Prostate gland (tissue), 2 donors: ENCODE measurements at places on chromosomes 5 and 9.
A peak's percentile ranks its signal among the peaks of the same experiment; 100 is the strongest.

GRCh38 chr9:20563917-20564316, 58.4 kb downstream of the MLLT3 start:
- no peaks in the 10 kb centered on the region for H3K36me3 ChIP-seq
- H3K4me3 ChIP-seq, result no peak overlapping the region
- no peak overlapping the region for H3K27ac ChIP-seq
- H3K27me3 ChIP-seq, result no peaks in the 10 kb centered on the region

DNA sequence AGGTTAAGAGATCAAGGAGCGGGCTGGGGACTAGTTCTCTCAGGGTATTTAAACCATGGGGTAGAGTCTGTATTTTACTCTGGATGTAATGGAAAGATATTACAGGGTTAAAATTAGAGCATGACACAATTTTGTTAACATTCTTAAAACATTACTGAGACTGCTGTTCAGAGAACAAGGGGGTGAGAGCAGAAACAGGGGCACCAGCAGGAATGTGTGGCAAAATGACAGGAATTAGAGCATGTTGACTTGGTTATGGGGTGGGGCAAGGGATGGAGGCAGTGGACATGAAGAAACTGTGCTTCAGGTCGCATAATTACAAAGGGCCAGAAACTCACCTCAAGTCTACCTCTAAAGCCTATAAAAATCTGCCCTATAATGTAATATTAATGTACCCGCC, 75.0 kb downstream of the TMEM232 start:
- no peaks in the 10 kb centered on the region for H3K36me3 ChIP-seq
- H3K4me1 ChIP-seq, result no peaks in the 10 kb centered on the region
- H3K27me3 ChIP-seq, result no peaks in the 10 kb centered on the region
- DNase-seq, result no peak
- H3K4me3 ChIP-seq, result no peak overlapping the region

DNA sequence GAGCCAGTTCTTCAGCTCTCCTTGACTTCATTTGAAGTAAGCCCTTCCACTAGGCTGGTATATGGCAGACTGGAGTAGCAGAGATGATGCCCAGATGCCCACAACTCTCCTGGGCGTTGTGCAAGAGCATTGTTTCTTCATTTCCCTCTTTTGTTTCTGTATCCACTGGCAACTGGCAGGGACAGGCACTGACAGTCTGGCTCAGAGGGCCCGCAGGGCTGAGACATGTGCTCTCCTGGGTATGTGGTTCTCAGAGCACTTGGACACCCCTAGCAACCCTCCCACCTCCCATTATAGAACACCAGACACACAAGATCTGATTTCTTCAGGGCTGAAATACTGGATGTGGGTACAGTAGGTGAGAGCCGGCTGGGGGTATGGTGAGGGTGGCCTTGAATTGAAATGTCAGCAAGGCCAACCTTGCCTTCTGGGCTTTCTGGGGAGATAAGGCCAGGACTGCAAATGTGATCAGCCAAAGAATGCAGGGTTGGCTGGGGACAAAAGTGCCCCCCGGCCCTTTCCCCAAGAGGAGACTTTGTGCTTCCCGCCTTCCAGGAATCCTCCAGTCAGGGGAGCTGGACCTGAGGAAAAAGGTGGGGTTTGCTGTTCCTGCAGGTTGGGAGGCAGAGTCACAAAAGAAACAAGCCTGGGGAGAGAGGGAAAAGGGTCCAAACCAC, 28.6 kb upstream of the CTNNA1 start:
- peaks cover 11% of the 10 kb centered on the region for H3K4me1 ChIP-seq
- H3K27ac ChIP-seq, result peak overlapping the region; percentile 87

DNA sequence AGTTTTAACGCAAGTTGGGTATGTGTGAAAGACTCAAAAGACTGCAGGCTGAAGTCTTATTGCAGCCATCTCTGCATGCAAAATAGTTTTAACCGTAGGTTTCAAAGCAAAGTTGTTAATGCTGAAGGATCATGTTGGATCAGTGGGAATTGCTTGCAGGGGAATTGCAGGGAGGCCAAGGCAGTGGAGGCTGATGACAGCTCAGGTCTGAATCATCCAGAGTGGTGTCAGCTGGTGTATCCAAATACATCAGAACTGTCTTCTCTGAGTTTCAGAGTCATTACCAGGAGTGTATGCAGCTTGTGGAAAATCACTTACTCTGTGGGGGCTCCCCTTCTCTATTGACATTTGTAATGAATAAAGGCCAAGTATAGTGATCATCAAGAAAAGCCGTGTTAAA, 435.7 kb downstream of the SH3GL2 start:
- H3K27me3 ChIP-seq, result no peaks in the 10 kb centered on the region
- H3K27ac ChIP-seq, result no peak overlapping the region
- no peak overlapping the region for H3K4me3 ChIP-seq

- H3K27me3 ChIP-seq, result peaks cover 4% of the 10 kb centered on the region
- no peaks in the 10 kb centered on the region for H3K4me1 ChIP-seq
- DNase-seq, result no peak
- no peaks in the 10 kb centered on the region for H3K36me3 ChIP-seq
- no peak overlapping the region for H3K4me3 ChIP-seq
These were observed 26.1 kb upstream of the FCN1 start for GRCh38 chr9:134943836-134944235.

DNA sequence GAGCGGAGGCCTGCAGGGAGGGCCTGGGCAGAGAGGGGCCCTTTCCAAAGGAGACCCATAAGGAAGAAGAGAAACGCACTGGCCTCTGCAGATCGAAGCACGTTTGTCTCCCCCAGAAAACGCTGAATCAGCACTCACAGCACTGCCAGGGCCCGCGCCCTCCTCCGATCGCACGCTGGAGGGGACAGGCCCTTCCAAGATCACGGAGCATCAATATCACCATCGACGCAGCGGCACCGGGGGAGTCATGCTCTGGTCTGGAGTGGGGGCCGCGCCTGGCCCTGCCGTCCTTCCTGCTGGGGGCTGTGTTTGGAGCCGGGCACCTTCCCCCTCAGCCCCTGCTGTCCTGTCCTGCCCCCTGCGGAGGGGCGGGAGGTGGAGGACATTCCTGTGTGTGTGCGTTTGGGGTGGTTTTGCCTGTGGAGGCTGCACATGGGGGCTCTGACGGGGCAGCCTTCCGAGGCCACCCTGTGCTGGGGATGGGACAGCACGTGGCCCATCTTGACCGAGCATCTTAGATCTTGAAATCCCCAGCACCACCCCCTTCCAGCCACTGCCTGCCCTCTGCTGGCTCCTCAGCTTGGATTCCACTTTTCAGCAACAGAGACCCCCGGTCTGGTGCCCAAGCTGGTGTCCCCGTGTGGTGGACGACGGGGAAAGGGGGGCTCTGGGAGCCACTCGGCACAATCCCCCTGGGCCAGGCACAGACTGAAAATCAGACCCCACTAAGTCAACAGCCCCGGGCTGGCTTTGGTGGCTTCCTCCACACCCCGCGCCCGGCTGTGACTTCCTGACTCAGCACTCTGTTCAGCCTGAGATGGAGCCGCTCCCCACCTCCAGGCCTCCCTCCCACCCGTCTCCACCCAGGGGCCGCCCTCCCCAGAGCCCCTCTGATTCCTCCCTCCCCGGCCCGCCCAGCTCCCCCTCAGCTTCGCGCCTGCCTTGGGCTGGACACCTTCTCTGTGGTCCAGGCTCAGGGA, 8.3 kb downstream of the TMEM250 start:
- peak overlapping the region; percentile 21 for H3K27ac ChIP-seq
- H3K4me1 ChIP-seq, result peaks cover 10% of the 10 kb centered on the region
- H3K27me3 ChIP-seq, result no peaks in the 10 kb centered on the region
- peak overlapping the region; percentile 11 for H3K4me3 ChIP-seq

GRCh38 chr9:38440516-38440915, 16.3 kb upstream of the IGFBPL1 start:
- H3K27ac ChIP-seq, result no peak overlapping the region
- H3K36me3 ChIP-seq, result no peaks in the 10 kb centered on the region
- H3K27me3 ChIP-seq, result no peaks in the 10 kb centered on the region
- DNase-seq, result no peak

- H3K36me3 ChIP-seq, result no peaks in the 10 kb centered on the region
- no peaks in the 10 kb centered on the region for H3K4me1 ChIP-seq
- no peak overlapping the region for H3K27ac ChIP-seq
- DNase-seq, result no peak
- H3K4me3 ChIP-seq, result no peak overlapping the region
These were observed 208.9 kb downstream of the TRIM32 start for GRCh38 chr9:116895961-116896360.

GRCh38 chr9:91157883-91158282, 203.8 kb downstream of the AUH start:
- H3K27me3 ChIP-seq, result no peaks in the 10 kb centered on the region
- no peaks in the 10 kb centered on the region for H3K4me1 ChIP-seq
- DNase-seq, result no peak
- H3K4me3 ChIP-seq, result no peak overlapping the region

DNA sequence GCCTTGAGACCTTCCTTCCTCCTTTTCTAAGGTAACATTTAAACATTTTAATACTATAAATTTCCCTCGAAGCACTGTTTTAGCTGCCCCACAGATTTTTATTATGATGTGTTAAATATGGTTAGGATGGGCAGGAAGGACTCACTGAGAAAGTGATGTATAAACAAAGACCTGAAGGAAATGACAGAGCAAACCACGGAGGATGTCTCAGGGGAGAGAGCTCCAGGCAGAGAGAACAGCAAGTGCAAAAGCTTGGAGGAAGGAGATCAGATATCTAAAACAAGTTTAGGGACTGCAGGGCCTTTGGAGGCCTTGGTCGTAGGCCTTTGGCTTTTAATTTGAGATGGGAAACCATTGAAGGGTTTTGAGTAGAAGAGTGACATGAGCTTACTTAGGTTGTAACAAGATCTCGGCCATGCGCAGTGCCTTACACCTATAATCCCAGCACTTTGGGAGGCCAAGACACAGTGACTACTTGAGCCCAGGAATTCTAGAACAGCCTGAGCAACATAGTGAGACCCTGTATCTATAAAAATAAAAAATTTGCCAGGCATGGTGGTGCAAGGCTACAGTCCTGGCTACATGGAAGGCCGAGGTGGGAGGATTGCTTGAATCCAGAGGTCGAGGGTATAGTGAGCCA, 35.5 kb upstream of the LRRTM2 start:
- no peak for DNase-seq
- no peaks in the 10 kb centered on the region for H3K36me3 ChIP-seq
- H3K4me1 ChIP-seq, result no peaks in the 10 kb centered on the region
- no peak overlapping the region for H3K4me3 ChIP-seq
- H3K27me3 ChIP-seq, result no peaks in the 10 kb centered on the region
- no peak overlapping the region for H3K27ac ChIP-seq

- no peak for DNase-seq
- no peaks in the 10 kb centered on the region for H3K27me3 ChIP-seq
- no peaks in the 10 kb centered on the region for H3K36me3 ChIP-seq
- no peak overlapping the region for H3K27ac ChIP-seq
- no peak overlapping the region for H3K4me3 ChIP-seq
- peaks cover 32% of the 10 kb centered on the region for H3K4me1 ChIP-seq
These were observed 66.1 kb downstream of the GADD45G start for GRCh38 chr9:89670801-89671434.

DNA sequence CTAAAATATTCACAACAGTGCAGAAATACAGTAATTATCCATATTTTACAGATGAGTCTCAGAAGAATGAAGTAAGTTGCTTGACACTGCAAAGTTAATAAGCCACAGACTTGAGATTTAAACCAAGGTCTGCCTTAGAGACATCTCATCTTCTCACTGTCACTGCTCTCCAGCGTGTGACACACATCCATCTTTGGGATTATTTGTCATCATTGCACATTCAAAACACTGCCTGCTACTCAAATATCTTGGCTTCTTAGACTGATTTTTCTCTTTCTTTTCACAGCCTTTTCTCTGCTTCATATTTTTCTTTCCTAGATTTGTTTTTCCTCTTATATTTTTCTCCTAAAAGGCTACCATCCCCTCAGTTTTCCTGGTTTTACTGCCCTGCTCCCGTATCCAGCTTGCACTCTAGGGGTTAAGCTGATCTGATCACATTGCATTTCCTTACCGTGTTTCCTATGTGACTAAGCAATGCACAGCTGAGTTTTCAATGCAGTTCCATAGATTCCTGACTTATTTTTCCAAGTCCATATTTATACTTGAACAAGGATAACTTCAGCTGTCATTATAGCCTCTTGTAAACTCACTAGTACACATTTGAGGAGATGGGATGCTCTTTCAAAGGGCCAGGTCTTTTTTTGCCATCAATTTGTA, 353.0 kb downstream of the PLK2 start:
- no peak for DNase-seq
- no peak overlapping the region for H3K4me3 ChIP-seq
- no peaks in the 10 kb centered on the region for H3K27me3 ChIP-seq
- no peaks in the 10 kb centered on the region for H3K36me3 ChIP-seq
- no peak overlapping the region for H3K27ac ChIP-seq

DNA sequence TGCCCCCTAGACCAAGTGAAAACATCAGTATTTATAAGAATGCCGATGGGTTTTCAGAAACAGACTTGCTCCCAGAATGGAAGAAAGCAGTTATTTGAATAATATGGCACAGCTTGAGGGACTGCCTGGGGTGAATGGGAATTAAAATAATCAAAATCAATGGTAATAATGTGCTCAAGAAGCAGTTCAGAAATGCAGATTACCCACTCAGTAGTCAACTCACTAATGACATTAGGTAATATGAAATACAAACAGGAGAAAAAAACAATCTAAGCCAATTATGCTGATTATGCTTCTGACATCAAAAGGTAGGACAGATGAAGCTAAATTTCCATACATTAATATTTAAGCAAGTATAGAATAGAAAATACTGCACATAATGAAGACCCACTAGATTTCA, 179.3 kb downstream of the ENC1 start:
- DNase-seq, result no peak
- H3K27me3 ChIP-seq, result no peaks in the 10 kb centered on the region
- no peak overlapping the region for H3K27ac ChIP-seq
- H3K4me1 ChIP-seq, result no peaks in the 10 kb centered on the region
- H3K4me3 ChIP-seq, result no peak overlapping the region

GRCh38 chr5:82905986-82906385, 171.2 kb downstream of the TMEM167A start:
- no peaks in the 10 kb centered on the region for H3K4me1 ChIP-seq
- no peaks in the 10 kb centered on the region for H3K27me3 ChIP-seq
- DNase-seq, result no peak
- H3K36me3 ChIP-seq, result no peaks in the 10 kb centered on the region
- H3K27ac ChIP-seq, result no peak overlapping the region
- no peak overlapping the region for H3K4me3 ChIP-seq

DNA sequence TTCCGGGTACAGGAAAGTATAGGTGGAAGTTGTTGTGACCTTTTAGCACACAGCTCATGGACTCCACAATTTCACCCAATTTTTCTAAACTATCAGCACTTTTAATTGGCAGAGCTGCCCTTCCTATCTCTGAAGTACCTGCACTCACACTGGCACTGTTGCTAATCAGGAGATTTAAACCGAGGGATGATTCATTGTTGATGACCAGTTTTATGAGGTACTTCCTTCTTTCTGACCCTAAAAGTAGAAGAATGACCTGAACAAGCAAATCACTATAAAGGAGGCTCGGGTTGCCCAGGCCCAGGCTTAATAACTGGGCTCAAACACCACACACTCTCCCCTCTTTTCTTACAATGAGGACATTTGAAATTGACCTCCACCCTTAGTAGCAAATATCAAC, 105.9 kb downstream of the KCNN2 start:
- peaks cover under 1% of the 10 kb centered on the region for H3K4me1 ChIP-seq
- H3K27ac ChIP-seq, result no peak overlapping the region
- H3K36me3 ChIP-seq, result no peaks in the 10 kb centered on the region
- H3K27me3 ChIP-seq, result no peaks in the 10 kb centered on the region
